ENCODE measurements at places on chromosomes 2 and 18. TPM values are rescaled to one million over a fixed set of nuclear protein-coding genes. Genes with fewer than 3 reads are reported as not detected.

GRCh38 chr2:114061566-114062098 is 171.7 kb downstream of the ACTR3 start:
- DNase-seq: no peak

- no peak for DNase-seq
Measured at GRCh38 chr2:74261204-74261864, 62.9 kb downstream of the MTHFD2 start.

DNA sequence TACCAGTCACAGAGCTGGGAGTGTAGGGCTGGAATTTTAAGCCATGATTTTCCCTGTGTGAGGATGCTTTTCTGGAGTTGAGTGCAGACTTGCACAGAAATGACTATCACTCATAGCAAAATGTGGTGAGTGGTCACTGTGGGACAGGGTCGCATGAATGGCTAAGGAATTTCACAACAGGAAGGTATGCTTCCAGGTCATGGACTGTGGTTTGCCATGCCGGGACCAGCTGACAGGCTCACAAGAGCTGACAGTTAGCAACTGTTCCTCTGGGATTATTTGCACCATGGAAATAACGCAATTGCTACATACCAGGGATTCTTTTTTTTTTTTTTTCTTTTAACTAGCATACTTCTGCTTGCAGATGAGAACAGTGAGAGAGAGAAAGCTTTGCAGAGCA is 3.8 kb upstream of the UXS1 start:
- peak; percentile 31 for DNase-seq

GRCh38 chr2:233503947-233504637 is 62.5 kb downstream of the USP40 start:
- no peak for DNase-seq

GRCh38 chr2:191171708-191172355 is 21.0 kb upstream of the STAT4 start:
- DNase-seq: peak; percentile 46

DNA sequence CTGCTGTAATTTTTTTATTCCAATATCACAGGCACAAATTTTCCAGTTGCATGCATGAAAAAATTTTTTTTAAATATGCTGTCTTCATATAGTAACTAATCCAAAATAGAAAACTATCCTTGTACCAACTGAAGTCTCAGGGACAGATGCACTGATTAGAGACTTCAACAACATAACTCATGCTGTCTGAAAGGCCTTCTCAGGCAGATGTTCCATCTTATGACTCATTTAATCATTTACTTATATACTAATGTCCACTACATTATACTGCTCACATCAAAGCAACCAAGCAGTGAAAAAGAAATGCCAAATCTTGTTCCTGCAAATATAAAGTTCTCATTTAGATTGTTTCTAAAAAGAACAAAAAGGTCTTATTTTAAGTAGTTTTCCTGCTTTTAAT is 53.1 kb downstream of the OLA1 start:
- no peak for DNase-seq

- no peak for DNase-seq
Measured at GRCh38 chr2:121247971-121248370, 37.0 kb downstream of the TFCP2L1 start.

CDK15 gene
- 1.6 TPM for total RNA-seq

NPHP1 gene
- total RNA-seq: 3.2 TPM

NIF3L1 gene
- total RNA-seq: 18.9 TPM

- no peak for DNase-seq
Measured at GRCh38 chr18:31723990-31724711, 36.5 kb downstream of the SLC25A52 start.

DNA sequence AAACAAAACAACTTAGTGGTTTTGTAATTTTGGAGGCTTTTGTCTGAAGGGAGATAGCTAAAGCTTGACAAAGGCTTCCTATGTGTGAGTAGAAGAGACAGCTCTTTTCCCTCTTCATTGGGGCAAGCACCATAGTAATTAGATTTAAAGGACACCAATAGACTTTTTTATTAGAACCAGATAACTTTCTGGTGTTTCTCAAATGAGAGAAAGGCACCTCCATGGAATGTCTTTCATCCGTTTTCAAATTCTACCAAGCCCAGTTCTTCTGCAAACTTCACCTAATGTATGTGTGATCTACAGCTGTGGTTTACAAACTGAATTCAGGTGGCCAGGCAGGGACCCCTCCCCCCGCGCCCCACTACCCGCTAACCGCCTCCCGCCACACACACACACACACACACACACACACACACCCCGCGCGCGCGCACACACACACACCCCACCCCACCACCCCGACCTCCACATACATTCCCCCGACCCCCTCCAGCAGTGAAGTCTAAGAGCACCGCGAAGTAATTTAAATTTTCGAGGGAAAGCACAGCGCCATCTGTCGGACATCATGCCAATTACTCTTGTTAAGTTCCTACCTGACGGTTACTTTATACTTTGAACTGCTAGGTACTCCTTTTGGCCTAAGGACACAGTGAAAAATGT is 31.6 kb upstream of the PPP1R1C start:
- peak; percentile 49 for DNase-seq

GRCh38 chr18:38241736-38242135 is 676.1 kb upstream of the CELF4 start:
- DNase-seq: no peak

- DNase-seq: no peak
Measured at GRCh38 chr2:156116113-156116512, 216.4 kb downstream of the NR4A2 start.

- no peak for DNase-seq
Measured at GRCh38 chr18:48771641-48772375, 179.0 kb downstream of the SMAD7 start.

DNA sequence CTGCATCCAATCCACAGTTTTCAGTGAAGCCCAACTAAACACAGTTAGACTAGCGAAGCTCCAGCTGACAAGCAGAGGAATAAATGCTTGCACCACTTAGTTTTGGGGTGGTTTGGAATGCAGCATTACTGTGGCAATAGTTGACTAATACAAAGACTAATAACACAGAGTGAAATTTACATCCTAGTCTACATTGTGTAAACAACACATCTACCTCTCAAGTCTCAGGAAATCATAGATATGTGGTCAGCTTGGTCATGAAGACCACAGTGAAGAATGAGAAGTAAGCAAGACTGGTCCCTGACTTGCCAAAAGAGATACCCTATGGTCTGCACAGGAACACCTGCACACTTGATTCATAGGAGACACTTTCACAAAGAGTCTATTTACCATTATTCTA is 155.1 kb upstream of the TANK start:
- no peak for DNase-seq

DNA sequence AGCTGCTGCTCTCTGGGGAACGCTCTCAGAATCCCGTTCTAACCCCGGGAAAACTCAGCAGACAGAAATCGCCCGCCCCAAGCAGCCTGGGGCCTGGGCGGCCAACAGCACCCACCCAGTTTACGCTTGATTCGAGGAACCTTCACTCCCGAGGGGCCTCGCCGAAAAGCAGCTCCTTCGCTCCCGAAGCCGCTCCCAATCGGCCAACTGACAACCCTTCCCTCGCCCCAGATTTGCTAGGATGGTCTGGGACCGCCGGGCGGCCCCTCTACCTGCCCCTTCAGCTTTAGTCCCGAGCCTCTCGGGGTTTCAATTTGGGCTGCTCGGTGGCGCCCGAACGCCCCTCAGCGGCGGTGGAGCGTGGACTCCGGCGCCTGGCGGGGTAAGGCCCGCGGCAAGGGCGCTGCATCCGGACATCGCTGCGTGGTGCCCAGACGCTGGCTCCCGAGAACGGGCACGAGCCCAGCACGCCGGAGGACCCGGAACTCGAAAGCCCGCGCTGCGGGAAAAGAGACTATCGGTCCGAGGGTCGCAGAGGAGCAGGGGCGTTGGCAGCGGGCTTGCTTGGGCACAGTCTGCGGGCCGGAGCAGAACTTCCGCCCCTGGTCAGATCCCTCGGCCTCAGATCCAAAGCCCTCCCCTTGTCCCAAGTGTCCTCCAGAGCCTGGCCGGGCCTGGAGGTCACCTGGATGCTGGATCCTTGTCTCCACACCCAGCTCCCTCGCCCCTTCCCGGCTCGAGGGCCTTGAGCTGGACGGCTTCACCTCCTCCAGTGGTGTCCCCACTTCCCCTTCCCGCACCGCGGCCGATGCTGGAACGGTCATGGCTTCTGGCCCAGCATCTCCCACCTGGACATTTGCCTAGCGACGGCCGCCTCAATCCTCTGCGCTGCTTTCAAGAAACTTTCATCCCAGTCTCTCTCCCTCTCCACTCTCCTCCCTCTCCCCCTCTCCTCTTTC is 3.0 kb upstream of the OTX1 start:
- no peak for DNase-seq

DNA sequence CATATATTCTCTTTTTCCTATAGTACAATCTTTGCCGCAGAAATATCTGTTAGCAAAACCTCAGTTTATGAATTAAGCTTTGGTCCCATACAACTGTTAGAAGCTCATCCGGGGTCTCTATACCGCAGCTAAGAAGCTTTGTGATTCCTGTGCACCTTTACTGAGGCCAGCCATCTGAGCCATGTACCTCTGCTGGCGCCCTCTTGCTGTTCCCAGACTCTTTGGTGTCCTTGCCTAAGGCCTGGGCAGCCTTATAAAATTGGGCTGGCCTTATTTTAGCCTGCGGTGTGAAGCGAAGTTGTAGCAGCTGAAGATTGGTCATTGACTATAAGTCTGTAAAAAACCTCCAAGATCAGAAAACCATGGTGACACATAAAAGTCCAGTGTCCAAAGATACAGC is 1135.1 kb upstream of the CHAC2 start:
- DNase-seq: no peak

DNA sequence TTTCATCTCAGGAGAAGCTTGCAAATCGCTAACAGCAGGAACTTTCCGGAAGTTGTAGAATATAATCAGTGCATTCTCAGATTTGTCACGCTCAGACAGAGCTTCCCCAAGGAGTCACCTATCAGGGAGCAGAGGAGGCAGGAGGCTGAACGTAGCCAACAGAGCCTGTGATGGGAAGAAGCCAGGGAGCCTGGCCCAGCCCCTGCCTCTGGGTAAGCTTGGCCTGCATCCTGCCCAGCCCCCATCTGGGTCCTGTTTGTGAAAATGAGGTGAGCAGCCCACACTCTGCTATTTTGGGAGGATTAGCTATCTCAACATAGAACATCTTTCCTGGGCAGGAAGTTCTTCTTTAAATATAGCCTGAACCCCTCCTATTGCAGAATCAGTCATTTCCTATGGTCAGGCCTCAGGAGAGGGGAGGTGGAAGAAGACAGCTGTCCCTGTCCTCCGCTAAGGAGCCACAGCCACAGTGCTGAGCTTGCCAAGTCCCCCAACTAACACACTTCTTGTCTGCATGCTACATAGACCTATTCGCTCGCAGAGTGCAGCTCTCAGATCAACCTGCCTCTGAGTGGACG is 19.2 kb upstream of the PKDCC start:
- no peak for DNase-seq

DNA sequence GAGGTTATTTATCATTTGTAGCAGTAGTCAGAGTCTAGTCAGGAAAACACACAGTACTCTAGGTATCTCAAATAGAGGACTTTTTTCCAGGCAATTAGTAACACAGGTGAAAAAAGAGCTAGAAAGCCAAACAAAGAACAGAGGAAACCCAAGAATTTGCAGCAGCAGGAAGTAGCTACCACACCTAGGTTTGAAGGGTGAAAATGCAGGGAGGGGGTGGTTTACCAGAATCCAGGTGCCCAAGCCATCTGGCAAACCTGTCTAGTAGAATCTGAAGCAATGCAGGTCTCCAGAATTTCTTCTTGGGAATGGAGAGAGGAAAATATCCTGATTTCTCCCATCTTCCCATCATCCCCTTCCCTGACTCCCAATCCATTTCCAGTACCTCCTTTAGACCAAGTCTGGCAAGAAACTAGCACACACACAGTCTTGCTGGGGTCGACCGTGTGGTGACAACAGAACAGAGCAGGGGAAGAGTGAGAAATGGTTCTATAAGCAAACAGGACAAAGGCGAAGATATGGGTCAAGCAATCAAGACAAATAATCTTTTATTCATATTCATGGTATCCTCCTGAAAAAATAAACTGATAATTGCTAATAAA is 231.9 kb upstream of the MMADHC start:
- DNase-seq: no peak

DNA sequence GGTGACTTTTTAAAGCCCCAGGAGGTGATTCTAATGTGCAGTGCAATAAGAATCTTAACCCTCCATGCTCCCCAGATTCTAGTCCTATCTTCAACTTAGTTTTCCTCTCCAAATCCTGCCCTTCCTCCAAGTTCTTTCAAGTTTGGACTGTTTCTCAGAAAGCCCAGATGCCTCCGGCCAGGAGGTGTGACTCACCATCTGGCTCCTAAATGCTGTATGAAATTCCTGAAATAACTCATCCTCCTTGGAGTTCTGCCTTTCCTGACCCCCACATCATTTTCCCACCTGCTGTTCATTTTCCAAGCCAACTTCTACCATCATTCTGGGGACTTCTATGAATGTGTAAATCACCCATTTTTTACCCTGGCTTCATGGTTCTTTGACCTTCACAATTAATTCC is 118.2 kb upstream of the NOL4 start:
- no peak for DNase-seq

- DNase-seq: no peak
Measured at GRCh38 chr2:27714053-27714452, 50.4 kb downstream of the SLC4A1AP start.

HTR2B gene
- total RNA-seq: 0.30 TPM

MYL1 gene
- 926 TPM for total RNA-seq

- DNase-seq: peak; percentile 17
Measured at GRCh38 chr2:23293063-23293462, 91.9 kb upstream of the KLHL29 start.

- DNase-seq: no peak
Measured at GRCh38 chr2:180679693-180680092, 300.7 kb upstream of the UBE2E3 start.

DSG1 gene
- total RNA-seq: 260 TPM

RUFY4 gene
- total RNA-seq: 0.10 TPM

GRCh38 chr2:225233234-225233633 is 166.3 kb upstream of the NYAP2 start:
- DNase-seq: no peak

Measured in skin of body (tissue), 3 donors.